ENCODE measurements at places on chromosomes 3 and 15. TPM values are rescaled to one million over a fixed set of nuclear protein-coding genes. Genes with fewer than 3 reads are reported as not detected.

CD80 gene
- not detected for total RNA-seq

- peak; percentile 9 for DNase-seq
Measured at GRCh38 chr3:126129398-126129891, 45.5 kb upstream of the SLC41A3 start.

GRCh38 chr3:177563243-177563780 lies 366.0 kb upstream of the TBL1XR1 start:
- peak; percentile 24 for DNase-seq

- DNase-seq: peak; percentile 22
Measured at GRCh38 chr15:70339571-70340493, 242.1 kb upstream of the TLE3 start.
